Astrocyte of the cerebellum (primary cell): ENCODE measurements at places on chromosomes 4 and X.

- DNase-seq, result no peak
Observed at GRCh38 chrX:143027275-143027674, 1.5 kb downstream of the SPANXN4 start.

GRCh38 chr4:185748901-185749390, 63.0 kb downstream of the SORBS2 start:
- DNase-seq, result no peak

GRCh38 chr4:176654565-176655216, 138.0 kb downstream of the VEGFC start:
- DNase-seq, result no peak

GRCh38 chrX:41542135-41542534, 95.0 kb downstream of the NYX start:
- no peak for DNase-seq

- DNase-seq, result no peak
Observed at GRCh38 chr4:163681208-163681821, 186.8 kb downstream of the TMA16 start.
